ENCODE measurements at places on chromosomes 11 and 22.
A peak's percentile ranks its signal among the peaks of the same experiment; 100 is the strongest.

DNA sequence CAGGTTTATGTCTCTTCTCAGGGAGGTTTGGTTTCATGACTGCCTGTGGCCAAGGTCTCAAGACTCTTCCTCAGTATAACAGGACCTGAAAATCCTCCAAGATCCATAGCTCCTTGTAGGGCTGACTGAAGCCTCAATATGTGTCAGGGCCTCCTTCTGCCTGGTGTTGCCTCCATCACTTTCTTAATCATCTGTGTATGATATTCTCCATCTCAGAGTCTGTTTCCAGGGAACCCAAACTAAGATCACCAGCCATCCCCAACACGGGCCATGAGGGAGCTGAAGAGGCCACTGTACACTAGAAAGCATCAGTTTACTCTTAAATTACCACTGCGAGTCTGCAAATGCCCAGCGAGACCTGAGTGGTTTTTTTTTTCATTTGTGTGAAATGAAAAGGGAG is 17.7 kb downstream of the GGTLC2 start:
- no peak for DNase-seq

DNA sequence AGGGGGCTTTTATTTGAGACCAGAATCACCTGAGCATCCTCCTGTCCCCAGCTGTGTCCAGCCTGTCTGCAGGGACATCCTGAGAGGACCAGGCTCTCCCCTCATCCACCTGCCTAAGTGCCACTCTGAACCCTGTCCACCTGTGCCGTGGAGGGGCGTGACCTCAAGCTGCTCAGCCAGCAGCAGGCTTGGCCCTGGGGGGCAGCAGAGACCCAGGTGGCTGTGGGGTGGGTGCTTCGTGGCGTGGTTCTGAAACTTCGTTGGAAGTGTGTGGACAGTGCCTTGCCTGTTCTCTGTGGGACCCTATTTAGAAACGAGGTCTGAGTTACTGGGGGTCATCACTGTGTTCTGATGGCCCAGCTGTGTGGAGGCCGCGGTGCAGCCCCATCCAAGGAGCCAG is 72.7 kb downstream of the LRP5 start:
- no peak for DNase-seq

DNA sequence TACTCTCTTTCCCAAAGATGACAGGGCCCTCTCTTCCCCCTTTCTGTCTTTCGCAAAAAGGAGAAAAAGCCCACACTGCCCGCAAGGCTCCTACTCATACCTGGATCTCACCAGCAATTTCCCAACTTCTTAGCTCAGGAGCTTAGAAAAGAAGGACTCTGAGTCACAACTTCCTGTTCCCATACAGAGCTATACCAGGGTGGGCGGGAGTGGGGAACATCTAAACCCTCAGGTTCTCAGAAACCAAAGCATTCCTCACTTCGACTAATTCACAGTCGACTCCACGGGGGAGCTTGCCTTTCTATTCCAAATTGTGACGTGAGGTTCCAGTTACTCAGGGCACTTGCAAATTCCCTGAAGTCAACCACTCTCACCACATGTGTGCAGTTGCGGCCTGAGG is 61.9 kb downstream of the MTNR1B start:
- DNase-seq: no peak

GRCh38 chr22:17491090-17491640 is 72.1 kb upstream of the SLC25A18 start:
- no peak for DNase-seq

GRCh38 chr22:43164636-43165035 is 13.3 kb downstream of the TSPO start:
- no peak for DNase-seq

GRCh38 chr11:95338430-95338991 is 107.5 kb upstream of the SESN3 start:
- no peak for DNase-seq

DNA sequence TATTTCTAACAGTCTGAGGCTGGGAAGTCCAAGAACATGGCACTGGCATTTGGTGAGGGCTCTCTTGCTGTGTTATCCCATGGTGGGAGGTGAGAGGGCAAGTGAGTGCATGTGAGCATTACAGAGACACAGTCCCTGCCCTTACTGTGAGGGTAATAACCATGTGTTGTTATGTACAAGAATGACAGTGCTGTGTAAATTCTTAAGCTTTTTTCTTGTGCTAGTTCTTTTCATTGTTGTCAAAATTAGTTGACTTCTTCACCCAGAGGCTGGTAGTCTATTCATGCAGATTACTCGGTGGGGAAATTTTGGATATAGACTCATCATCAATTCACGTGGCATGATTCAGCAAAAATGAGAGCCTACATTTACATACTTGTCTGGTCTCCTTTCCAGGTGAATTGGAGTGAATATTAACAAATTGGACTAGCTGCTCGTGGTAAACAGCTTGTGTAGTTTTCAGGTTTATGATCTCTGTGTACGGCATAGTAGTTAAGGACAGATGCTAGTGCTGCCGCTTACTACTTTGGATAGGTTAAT is 49.3 kb downstream of the ATXN10 start:
- DNase-seq: no peak

DNA sequence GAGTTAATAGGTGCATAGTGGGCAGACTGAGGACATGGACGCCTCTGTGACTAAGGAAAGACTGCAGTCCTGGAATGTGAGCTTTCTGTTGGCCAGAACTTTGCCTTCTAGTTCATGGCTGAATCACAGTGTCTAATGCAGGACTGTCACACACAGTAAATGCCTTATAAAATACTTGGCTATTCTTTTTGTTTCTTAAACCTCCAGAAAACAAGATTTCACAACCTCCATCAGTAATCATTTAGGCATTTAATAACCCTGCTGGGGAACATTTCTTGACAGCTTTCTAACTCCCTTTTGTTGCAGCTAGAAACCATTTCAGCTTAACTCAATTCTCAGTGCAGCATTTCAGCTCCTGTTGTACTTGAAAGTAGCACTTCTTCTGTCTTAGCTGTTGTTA is 335.8 kb upstream of the DDI1 start:
- DNase-seq: no peak

- DNase-seq: no peak
Observed at GRCh38 chr11:62592146-62592815, 958 bp upstream of the TUT1 start.

GRCh38 chr11:103091064-103091800 is 728 bp downstream of the DCUN1D5 start:
- peak; percentile 28 for DNase-seq

DNA sequence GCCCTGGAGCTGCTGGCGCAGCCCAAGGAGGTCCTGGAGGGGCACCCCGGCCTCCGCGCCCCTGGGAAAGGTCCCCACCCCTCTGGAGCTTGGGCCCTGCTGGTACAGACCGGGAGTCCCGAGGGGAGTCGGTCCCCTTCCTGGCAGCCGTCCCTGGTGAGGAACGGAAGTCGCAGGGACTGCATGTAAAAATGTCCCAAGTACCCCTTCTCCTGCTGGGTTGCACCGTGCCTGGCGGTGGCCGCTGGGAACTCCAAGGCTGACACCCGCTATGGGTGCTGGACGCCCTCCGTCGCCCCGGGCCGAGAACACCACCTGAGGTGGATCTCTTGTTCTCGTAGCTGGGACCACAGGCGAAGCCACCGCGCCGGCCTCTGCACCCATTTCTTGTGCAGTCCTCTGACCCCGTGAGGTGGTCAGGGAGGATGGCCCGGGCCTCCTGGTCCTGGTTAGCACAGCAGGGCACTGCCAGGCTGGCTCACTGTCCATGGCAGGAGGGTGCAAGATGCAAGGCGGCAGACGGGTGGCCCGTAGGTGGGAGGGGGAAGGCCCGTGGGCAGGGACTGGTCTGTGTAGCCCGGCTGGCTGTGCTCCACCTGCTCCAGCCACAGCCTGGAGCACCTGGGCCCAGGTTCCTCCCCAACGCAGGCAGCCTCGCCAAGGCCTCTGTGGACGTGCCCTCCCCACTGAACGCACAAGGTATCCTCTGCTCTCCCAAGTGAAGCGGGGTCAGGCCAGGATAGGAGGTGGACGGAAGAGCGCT is 165.2 kb downstream of the IGLL1 start:
- no peak for DNase-seq

DNA sequence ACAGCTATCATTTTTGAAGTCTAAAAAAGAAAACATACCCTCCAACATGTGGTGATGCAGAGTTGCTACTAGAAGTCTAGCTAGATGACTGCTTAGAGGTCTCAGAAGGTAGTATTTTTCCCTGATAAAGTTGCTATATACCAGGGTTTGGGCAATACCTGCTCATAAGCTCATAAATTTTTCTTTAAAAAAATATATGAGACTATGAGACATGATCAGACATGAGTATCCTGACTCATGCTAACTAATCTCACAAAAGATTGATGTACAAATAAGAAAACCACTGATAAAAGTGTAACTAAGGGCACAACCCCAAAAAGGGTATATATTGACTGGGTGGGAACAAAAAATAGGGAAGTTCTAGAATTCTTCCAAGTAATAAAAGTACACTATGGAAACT is 740.9 kb downstream of the METTL15 start:
- DNase-seq: no peak

DNA sequence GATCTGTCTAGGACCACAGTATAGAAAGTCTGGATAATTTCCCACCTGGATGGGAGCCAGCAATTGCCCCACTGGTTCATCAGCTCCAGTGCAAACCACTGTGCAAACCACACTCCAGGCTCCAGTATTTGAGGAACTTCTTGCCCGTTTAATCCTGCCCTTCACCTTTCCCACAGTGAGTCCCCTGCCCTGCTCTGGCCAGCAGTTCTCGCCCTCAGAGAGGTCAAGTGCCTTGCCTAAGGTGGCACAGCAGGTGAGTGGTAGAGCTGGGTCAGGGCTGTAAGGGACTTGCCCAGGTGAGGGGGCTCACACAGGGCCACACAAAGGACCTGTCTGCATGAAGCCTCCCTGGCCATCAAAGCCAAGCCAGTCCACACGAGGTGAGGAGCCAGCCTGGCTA is 24.1 kb downstream of the MS4A10 start:
- DNase-seq: no peak

- DNase-seq: no peak
Observed at GRCh38 chr11:68505596-68505995, 45.0 kb downstream of the PPP6R3 start.

DNA sequence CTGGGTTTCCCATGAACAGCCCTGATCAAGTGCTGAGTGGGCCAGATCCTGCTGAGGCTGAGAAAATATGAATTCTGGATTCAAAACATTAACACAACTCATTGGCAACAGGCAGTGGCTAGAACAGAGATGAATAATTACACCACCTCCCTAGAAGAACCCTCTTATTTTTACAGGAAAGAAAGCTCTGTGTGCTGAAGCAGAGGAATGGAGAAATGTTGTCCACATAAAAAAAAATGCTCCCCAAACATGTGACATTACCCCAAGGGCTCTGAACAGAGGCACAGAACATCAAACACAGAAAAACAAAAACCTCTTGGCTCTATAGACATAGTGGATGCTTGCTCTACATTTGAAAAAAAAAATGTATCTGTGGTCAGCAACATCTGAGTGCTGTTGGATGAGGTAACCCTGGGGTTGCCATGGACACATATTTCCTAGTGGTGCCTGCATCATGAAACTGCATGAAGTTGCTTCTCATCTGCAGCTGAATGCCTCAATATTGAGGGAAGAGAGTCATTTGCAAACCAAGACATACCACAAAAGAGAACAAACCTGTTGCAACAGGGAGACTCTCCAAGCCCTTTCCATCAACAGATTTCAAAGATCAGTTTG is 98.8 kb downstream of the SNX19 start:
- DNase-seq: no peak

DNA sequence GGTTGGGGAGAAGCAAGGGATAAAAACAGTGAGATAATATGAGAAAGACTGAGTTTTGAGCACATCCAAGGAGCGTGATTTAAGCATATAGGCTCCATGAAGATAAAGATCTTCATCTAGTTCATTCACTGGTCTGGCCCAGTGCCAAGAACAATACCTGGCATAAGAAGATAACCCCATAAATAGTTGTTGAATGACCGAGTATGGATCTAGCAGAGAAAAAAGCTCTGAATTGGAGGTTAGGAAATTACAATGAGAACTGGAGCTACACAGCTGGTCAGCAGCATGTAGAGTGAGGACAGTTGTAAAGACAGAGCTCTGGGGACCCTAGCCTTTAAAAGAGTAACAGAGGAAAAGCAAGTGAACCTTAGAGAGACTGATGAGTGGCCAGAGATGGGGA is 33.0 kb upstream of the PAK1 start:
- DNase-seq: no peak

DNA sequence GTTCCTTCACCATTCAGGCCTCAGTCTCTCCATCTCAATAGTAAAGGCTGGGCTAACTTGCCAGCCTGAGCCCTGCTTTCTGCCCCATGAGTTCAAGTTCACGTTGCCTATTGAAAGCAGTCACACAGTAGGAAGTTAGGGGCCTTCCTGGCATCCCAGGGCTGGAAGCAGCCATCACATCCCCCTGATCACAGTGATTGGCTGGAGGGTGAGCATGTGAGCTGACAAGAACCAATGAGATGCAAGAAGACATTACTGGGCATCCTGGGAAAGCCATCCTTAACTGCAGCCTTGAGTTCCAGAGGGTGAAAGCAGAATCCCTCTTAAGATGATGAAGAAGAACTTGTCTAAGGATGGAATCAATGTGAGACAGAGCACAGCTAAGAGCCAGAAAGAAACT is 29.1 kb downstream of the IRAG1 start:
- DNase-seq: no peak

- no peak for DNase-seq
Observed at GRCh38 chr11:116233561-116233960, 539.2 kb downstream of the BUD13 start.

DNA sequence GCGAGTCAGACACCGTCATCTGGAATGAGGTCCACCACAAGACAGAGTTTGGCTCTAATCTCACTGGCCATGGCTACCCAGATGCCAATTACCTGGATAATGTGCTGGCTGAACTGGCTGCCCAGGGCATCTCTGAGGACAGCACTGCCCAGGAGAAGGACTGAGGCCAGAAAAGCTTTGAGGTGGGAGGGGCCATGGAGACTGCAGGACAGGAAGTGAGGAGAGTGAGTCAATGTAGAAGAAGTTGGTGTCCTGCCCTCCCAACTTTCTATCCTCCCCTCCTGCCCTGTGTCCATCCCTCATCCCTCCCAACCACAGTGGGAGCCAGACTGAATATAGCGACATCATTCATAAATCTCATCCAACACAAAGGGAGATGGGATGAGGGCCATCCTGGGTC is 8.0 kb downstream of the MPEG1 start:
- DNase-seq: no peak

GRCh38 chr11:60118338-60118737 is 29.9 kb downstream of the MS4A2 start:
- no peak for DNase-seq

GRCh38 chr11:105573091-105573490 is 36.8 kb upstream of the GRIA4 start:
- DNase-seq: no peak

GRCh38 chr11:32015427-32015826 is 75.4 kb upstream of the RCN1 start:
- DNase-seq: no peak

- DNase-seq: no peak
Observed at GRCh38 chr11:26665036-26665435, 56.8 kb downstream of the SLC5A12 start.

DNA sequence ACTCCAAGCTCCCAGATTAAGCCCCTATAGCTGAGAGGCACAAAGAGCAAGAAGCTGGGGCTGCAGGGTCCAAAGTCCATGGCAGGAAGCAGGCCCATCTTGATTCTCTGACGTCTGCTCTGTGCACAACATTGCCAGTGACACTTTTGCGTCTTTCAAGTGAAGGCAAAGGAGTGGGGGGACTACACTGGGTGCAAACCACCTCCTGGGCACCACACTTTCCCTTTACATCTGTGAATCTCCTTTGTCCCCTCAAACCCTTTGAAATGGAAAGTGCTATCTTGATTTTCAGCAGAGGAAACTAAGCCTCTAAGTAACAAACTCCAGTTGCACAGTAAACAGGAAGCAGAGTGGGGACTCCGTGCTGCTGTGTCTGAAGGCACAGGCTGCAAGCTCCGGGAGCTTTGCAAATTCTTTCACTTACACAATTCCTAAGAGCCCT is 428.0 kb downstream of the LARGE1 start:
- DNase-seq: no peak

Measured in stimulated activated CD4-positive, alpha-beta T cell treated with anti-CD3 and anti-CD28 coated beads, Interleukin-2, amount 100 ng/mL, for 48 hours (primary cell).